Activated T-helper 9 cell treated with anti-CD3 and anti-CD28 coated beads, Interleukin-2, amount 50 U/mL, for 16 hours (primary cell): ENCODE measurements at places on chromosomes 6 and 20.

- DNase-seq, result no peak
Measured at GRCh38 chr6:152398316-152398715, 238.8 kb downstream of the SYNE1 start.

- no peak for DNase-seq
Measured at GRCh38 chr6:12653486-12653885, 63.1 kb upstream of the PHACTR1 start.

DNA sequence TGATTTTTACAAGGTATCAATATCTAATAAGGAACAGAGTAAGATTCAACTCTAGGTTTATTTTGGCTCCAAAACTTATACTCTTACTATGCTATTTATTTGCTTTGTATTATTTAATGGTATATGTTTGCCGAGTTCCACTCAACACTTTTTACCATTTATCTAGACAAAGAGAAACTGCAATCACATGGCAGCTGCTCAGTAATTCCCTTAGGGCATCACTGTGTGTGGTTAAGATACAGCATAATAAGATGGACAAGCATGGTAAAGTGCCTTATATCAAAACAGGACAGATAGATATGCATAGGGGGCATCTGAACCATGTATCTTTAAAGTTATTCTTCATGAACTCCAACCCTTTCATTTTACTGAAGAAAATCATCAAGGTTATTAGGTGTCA lies 483.0 kb upstream of the ID4 start:
- no peak for DNase-seq

- DNase-seq, result no peak
Measured at GRCh38 chr6:68876792-68877493, 241.9 kb downstream of the ADGRB3 start.

GRCh38 chr6:45666846-45667245 lies 289.1 kb upstream of the SUPT3H start:
- DNase-seq, result no peak

DNA sequence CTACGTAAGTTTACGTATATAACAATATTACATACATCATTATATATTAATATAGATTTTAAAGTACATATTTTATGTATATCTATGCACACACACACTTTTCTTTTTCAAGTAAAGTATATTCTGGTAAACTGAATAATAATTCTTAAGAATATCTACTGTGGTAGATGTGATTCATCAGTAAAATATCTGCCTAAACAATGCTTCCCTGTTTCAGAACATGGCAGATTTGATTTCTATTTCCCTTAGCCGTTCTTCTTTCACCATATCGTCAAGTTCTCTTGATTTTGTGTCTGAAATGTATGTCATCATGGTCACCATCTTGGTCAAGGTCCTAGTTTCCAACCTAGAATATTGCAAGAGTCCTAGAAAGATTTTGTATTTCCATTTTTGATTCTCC lies 195.6 kb downstream of the HDGFL1 start:
- DNase-seq, result no peak

- DNase-seq, result no peak
Measured at GRCh38 chr6:125598422-125598821, 151.0 kb upstream of the HEY2 start.

DNA sequence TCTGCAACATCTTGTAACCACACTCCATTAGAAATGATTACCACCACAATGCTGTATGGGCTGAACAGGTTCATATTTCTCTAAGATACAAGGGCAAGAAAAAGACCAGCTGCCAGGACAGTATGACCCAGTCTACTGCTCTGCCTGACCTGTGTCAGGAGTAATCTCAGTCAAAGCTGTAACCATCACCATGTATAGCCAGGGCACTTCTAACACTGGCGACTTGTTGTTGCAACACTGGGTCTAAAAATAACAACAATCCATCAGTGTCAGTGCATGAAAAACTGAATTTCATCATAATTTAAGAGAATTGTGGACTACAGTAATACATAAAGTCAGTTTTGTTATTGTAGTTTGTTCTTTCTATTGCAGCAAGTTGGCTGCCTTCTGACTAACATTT lies 738.6 kb upstream of the ADGRB3 start:
- DNase-seq, result no peak

- DNase-seq, result no peak
Measured at GRCh38 chr20:46523696-46524328, 10.5 kb upstream of the ZNF334 start.

- peak; percentile 32 for DNase-seq
Measured at GRCh38 chr6:130223508-130223907, 757 bp upstream of the SAMD3 start.

DNA sequence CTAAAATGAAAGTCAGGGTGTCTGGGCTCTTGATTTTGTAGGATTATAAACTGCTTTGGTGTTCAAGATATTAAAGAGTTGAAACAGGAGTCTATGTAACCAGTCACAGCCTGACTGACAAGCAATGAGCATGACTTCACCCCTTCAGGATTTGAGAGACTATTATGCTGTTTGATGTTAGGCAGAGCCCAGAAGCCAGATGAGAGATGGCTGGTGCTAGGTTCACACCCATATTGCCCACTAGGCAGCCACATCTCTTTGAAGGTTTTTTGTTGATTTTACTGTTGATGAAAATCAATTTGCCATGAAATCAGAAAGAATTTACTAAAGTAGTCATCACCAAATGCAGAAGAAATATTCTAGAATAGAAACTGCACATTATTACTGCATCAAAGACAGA lies 243.6 kb downstream of the KHDRBS2 start:
- DNase-seq, result no peak

- no peak for DNase-seq
Measured at GRCh38 chr20:56899506-56899905, 270.4 kb downstream of the TFAP2C start.

DNA sequence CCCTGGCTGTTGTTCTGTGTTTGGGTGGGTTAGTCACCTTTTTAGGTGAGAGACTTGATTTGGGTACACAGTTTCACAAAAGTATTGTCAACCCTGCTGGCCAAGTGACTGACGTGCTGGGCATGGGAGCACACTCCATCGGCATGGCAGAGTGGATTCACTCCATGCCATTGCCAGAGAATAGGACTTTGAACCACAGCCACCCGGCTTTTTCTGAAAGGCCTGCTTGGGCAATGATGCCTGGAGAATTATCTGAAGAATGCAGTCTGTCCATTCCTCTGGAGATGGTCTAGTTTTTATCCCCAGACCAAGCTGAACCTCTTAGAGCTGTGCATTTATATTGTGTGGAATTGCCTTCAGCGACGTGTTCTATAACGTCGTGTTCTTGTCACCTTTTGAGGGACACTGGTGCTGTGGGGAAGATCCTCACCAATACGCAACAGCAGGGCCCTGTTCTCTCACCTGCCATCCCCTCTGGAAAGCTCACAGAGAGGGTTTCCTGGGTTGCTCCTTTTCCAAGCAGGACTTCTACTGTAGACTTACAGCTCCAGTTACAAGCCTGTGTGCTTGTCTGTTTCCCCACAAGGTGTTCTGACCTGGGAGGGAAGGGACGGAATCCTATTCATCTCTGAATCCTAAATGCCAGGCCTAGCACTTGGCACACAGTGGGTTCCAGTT lies 183.4 kb upstream of the AKAP12 start:
- DNase-seq, result no peak

DNA sequence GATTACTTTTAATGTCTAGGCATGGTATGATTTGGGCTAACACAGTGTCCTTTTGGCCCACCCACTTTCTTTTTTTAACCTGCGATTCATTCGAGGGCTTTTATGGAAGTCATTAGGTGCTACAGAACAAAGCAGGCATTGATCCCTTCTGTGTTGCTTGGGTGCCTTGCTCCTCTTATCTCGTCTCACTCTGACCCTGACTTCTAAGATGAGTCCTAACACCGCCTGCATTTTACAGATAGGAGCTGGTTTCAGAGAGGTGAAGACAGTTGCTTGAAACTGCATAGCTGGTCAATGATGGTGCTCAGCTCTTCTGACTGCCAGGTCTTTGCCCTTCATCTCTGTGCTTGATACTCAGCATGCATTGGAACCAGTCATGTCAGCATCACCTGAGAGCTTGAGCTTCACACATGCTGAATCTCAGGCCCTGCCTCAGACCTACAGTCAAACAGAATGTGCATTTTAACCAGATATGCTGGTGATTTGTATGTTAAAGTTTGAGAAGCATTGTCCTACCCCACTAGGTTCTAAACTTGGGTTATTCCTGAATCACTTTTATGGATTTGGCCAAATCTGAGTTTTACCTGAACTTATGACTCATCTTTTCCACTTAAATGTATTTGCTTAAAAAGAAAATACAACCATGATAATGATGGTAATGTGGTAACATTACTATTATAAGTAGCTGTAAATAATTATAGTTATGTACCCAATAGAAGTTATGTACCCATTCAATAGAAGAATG lies 142.3 kb downstream of the PLCB4 start:
- DNase-seq, result no peak

DNA sequence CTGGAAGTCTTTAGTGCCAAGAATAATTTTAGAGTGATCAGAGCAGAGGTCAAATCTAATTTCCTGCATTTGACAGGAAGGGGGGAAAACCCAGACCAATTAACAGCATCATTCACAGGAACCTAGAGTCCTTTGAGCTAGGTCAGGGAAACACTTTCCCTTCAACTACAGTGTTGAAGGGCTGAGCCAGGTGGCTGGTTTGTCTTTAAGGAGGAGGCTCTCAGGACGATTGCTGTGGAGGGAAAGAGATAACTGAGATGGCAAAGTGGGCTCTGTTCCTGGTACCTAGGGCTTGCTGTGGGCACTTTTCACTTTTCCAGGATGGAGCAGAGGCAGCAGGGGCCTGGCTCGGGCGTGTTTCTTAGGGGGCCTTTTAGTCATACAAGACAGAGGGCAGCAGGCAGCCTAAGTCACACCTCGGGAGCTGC lies 111.9 kb downstream of the SCML4 start:
- DNase-seq, result no peak
